ENCODE measurements at places on chromosomes 13 and 19.
A peak's percentile ranks its signal among the peaks of the same experiment; 100 is the strongest.

DNA sequence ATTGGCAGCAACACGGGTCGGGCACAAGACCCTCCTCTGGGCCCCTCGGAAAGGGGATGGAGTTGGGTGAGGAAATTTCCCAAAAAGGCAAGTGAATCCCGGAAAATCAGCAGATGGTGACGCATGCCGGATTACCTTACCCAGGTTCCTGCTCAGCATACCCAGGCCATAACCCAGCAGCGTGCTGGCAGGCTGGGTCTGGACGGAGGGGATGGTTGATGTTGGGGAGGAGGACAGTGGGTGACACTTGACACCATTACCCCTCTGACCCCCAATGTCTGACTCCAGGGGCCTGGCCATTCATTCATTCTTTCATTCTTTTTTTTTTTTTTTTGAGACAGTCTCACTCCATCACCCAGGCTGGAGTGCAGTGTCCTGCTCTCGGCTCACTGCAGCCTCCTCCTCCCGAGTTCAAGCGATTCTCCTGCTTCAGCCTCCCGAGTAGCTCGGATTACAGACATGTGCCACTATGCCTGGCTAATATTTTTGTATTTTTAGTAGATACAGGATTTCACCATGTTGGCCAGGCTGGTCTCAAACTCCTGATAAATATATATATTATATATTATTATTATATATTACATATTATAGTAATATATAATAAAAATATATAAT, 799 bp downstream of the PVR start:
- DNase-seq, result no peak

GRCh38 chr13:76799696-76800095, 86.5 kb downstream of the KCTD12 start:
- no peak for DNase-seq

GRCh38 chr13:43799191-43799590, 12.4 kb upstream of the ENOX1 start:
- no peak for DNase-seq

- no peak for DNase-seq
These were observed 268.6 kb downstream of the NDFIP2 start for GRCh38 chr13:79749566-79749965.

DNA sequence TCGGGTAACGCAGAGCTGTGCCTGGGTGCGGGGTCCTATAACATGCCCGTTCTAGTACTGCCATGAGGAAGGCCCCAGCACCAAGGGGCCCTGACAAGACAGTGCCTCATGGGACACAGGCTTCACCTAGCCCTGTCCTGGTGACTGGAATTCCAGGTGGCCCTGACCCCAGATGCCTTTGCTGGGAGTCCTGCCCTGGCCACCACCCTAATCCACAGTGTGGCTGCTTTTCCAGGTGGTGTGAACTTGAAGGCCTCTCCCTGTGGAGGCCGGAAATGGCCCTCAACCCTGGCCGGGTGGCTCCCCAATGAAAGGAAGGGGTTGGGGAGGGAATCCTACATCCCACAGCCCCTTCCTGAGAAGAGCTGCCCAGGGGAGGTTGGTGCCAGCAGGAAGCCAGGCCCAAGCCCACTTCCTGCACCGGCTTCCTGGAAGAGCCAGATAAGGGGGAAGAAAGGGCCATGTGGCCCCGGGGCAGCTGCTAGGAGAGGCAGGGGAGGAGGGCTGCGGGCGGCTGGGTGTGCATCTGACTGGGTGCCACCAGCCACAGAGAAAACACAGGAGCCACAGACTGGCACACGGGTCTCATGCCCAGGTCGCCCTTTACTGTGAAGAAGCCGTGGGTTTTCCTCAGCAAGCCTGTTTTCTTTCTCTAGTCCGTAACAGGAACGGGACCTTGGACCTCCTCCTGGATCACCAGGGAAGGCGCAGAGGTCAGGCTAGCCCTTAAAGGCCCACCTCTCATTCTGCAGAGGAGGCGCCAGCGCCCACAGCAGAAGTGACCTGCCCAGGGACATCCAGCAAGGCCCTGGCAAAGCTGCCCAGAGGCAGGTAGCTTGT, 4.7 kb downstream of the LSM4 start:
- no peak for DNase-seq

- peak; percentile 20 for DNase-seq
These were observed 9.9 kb downstream of the FRY start for GRCh38 chr13:32041429-32041828.

GRCh38 chr13:99275093-99275469, 16.9 kb upstream of the GPR18 start:
- DNase-seq, result no peak

GRCh38 chr13:38981096-38981495, 9.5 kb downstream of the STOML3 start:
- DNase-seq, result no peak

GRCh38 chr19:41350735-41351338, 2.9 kb downstream of the TGFB1 start:
- no peak for DNase-seq

GRCh38 chr13:40776232-40776631, 5.2 kb upstream of the MRPS31 start:
- no peak for DNase-seq

DNA sequence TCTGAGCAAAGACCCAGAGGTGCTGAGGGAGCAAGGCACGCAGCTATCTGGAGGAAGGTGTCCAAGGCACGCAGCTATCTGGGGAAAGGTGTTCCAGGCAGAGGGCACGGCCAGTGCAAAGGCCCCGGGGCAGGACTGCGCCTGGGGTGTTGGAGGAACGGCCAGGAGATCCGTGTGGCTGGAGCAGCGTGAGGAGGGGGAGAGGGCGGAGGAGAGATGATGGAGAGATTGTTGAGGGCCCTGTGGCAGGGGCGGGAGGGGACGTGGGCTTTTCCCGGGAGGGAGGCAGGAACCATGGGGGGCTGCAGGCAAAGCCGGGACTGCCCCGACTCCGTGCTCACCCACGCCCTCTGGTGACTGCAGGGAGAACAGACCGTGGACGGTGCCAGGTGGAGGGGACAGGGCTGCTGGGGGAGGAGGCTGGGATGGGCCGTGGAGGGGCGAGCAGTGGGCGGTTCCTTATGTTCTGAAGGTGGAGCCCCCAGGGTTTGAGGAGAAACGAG, 13.3 kb upstream of the MISP start:
- DNase-seq, result peak; percentile 64

DNA sequence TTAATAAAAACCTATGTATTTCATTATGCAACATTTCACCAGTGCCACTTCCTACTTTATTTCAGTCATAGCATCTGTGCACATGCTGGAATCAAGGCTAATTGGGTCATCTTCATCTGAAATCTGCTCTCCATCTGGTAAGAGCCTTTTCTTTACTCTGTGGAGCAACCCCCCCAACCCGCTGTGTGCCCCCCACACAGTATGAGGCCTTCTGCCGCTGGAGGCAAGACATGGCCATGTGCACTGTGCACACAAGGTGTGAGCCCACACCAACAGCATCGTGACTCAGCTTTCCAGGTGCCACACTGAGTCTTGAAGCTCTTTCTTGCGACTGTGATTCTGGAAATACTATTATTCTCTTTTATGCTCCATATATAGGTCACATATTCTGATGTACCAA, 471.0 kb downstream of the TBC1D4 start:
- DNase-seq, result no peak

DNA sequence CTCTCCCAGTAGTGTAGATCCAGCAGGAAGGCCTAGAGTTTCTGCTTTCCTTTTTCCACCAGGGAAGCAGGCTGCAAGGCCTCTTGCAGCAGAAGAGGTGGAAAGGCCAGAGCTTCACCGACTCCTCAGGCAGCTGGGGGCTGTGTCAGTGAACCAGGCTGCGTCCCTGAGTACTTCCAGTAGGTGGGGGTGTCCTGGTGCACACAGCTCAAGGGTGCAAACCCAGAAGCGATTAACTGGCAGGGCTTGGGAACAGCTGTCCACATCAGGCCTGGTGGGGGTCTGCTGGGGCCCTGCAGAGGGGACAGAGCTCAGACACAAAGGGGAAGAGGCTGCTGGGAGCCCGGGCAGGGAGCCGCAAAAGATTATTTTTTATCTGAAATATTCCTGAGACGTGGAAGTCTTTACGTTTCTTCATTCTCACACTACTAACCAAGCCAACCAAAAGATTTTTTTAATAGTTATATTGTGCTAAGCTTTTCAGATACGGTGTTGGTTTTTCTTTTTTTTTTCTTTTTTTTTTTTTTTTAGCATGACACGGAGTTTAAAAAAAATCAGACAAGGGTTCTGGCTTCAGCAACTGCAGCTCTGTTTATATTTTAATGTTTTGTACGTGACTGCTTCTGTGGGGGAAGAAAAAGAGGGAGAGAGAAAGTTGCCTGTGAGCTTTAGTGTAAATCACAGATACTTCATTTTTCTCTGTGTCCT, 11.0 kb downstream of the TSHZ3 start:
- DNase-seq, result no peak

GRCh38 chr19:5067678-5068077, 98.8 kb downstream of the KDM4B start:
- DNase-seq, result no peak

DNA sequence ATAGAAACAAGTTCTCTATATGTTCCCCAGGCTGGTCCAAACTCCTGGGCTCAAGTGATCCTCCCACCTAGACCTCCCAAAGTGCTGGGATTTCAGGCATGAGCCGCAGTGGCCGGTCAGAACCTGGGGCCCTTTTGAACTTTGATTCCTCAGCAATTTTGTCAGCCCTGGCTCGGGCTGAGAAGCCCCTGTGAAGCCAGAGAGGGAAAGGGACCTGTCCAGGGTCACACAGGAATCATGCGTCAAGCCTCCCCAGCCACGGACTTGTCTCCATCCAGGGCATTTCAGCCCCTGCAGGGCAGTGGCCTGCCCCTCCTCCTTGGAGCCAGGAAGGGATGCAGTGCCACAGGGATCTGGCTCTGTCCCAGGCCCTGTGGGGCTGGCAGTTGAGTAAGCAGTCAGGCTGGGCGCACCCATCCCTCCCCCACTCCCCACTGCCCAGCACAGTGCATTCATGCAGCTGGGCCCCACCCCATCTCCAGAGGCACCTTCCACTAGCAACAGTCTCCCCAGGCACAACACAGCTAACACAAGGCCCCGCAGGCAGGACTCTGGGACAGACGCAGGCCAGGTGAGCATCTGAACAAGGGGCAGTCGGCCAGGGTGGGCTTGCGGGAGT, at the start of gene CAPS:
TSS of gene CAPS (plus strand) at position 516 of the 619 bp plus-strand sequence. CDS start 153 bp downstream, outside the sequence.
- no peak for DNase-seq

GRCh38 chr13:62320129-62321108, 904.8 kb upstream of the PCDH20 start:
- no peak for DNase-seq

GRCh38 chr19:12837225-12837624, 1.1 kb upstream of the MAST1 start:
- DNase-seq, result no peak

GRCh38 chr13:113746143-113746525, 12.9 kb upstream of the TMEM255B start:
- DNase-seq, result no peak

- DNase-seq, result no peak
These were observed 61.5 kb downstream of the DGKH start for GRCh38 chr13:42109957-42110356.

All from B cell (primary cell).